ENCODE measurements at places on chromosomes 16 and 17.

- no peak for DNase-seq
These were observed 188.6 kb upstream of the PSMD7 start for GRCh38 chr16:74107795-74108610.

- peak; percentile 52 for DNase-seq
These were observed 2.4 kb downstream of the DHRS7B start for GRCh38 chr17:21129023-21129681.

DNA sequence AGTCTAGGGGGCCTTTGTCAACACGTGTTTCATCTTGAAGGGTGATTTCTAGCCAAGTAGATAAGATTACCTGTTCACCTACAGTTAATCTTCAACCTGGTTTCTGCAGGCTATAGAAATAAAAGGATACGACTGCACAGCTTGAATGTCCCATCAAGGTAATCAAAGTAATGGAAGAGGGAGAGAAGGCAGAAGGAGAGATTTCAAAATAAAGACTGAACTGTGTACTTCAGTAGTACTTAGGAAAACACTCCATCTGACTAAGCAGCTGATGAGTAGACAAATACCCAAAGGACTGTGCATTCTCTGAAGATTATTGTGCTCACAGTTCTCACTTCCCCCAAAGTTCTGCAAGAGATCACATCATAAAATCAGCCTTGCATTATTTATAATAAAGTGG, 5.8 kb upstream of the RFFL start:
- DNase-seq = peak; percentile 41

DNA sequence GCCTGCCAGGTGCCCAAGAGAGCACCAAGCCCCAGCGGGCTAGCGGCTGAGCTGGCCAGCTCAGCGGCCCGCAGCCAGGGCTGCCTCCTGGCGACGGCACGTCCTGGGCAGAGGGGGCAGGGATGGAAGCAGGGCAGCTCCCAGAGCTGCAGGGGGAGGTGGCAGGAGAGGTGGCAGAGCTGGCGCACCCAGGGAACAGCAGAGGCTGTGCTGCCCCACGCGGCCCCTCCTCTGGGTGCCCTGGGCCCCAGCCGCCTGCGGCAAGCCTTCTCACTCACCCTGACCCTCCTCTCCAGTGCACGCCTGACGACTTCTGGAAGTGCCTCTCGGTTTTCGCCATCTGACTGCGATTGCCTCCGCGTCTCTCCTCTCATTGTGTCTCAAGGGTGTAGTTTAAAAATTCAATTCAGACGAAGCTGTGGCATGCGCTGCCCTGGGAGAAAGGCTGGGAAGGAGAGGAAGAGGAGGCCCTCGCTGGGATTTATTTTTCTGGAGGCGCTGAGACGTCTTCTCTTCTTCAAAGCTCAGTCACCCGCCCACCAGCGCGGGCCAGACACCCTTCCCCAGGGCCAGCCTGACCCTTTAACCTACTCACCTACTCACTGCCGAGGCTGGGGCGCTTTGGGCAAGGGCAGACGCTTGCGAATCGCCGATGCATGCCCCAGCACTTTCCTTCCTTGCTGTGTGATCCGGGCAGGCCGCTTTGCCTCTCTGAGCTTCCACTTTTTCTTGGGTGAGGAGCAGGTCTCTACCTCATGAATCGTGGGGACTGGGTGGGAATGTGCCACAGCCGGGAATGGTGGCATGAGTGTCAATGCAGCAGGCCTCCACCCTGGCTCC, 24.9 kb downstream of the GSE1 start:
- no peak for DNase-seq

- DNase-seq = no peak
These were observed 138.4 kb downstream of the PHKB start for GRCh38 chr16:47599512-47599911.

- no peak for DNase-seq
These were observed 72.1 kb downstream of the SOCS1 start for GRCh38 chr16:11183951-11184350.

GRCh38 chr17:73564843-73565242, 79.4 kb downstream of the SDK2 start:
- no peak for DNase-seq

DNA sequence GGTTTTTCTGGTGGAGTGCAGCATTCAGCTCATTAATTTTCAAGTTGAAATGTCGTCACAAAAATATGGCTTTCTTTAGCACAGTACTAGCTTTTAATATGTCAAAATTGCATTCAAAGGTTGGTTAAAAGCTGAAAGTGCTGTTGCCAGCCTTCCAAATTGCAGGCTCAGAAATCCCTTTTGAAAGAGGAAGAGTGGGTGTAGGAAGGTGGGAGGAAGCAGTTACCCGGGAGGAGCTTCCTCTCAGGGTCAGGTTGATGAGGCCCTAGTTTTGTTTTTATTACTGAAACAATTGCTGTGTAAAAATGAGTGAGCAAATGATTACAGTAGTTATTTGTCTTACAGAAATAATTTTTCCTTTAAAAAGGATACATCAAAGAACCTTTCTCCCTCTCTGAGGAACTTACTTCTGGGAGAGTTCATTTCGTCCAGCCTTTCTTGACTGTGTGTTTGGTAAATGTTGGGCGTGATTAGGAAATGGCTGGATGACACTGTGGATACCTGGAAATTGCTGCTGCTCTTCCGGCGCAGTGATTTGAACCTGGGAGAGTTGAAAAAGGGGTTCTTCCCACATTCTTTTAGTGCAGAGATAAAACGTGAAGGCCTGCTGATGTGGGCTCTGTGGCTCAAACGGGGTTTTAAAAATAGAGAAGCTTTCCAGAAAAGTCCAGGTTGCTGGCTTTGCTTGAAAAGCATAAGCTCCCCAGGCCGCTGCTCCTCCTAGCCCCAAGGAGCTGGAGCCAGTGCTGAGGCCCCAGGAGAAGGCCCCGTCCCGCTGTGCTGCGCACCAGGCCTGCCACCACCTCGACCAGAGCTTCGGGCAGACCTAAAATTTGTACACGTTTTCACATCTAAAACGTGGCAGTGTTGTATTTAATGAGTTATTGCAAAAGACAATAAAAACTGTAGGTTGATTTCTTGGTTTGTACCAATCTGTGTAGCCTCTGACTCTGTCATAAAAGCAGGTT, 41.7 kb downstream of the SEC14L1 start:
- DNase-seq = no peak

- no peak for DNase-seq
These were observed 46.6 kb downstream of the MRM3 start for GRCh38 chr17:828761-829160.

- DNase-seq = no peak
These were observed 86.3 kb upstream of the RPL38 start for GRCh38 chr17:74117087-74117698.

- DNase-seq = no peak
These were observed 117.7 kb downstream of the ZNF778 start for GRCh38 chr16:89334988-89335802.

DNA sequence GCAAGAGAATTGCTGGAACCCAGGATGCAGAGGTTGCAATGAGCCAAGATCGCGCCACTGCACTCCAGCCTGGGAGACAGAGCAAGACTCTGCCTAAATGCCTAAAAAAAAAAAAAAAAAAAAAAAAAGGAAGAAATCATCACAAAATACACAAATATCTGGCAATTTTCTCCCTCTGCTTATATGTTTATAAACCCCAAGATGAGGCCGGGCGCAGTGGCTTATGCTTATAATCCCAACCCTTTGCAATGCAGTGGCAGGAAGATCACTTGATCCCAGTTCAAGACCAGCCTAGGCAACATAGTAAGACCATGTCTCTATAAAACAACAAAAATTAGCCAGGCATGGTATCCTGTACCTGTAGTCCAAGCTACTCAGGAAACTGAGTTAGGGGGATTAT, 21.5 kb downstream of the MED1 start:
- no peak for DNase-seq

GRCh38 chr16:70490261-70490660, 33.1 kb downstream of the COG4 start:
- DNase-seq = no peak

GRCh38 chr17:71987634-71988033, 133.2 kb upstream of the SOX9 start:
- no peak for DNase-seq

DNA sequence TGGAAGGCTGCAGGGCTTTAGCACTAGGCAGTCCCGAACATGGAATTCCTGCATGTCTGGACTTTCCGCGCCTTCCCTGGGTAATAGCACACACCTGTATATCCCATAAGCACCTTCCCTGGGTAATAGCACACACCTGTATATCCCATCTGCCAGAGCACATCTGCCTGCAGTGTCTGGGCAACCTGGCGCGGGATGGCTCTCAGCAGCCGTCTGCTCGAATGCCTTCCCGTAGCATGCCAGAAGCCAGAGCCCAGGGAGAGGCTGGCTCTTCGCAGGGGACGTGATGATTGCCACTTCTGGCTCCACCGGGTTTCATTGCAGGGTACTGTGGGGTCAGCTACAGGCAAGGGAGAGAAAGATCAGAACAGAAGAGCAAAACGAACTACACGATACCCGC, 21.3 kb downstream of the MBTPS1 start:
- no peak for DNase-seq

DNA sequence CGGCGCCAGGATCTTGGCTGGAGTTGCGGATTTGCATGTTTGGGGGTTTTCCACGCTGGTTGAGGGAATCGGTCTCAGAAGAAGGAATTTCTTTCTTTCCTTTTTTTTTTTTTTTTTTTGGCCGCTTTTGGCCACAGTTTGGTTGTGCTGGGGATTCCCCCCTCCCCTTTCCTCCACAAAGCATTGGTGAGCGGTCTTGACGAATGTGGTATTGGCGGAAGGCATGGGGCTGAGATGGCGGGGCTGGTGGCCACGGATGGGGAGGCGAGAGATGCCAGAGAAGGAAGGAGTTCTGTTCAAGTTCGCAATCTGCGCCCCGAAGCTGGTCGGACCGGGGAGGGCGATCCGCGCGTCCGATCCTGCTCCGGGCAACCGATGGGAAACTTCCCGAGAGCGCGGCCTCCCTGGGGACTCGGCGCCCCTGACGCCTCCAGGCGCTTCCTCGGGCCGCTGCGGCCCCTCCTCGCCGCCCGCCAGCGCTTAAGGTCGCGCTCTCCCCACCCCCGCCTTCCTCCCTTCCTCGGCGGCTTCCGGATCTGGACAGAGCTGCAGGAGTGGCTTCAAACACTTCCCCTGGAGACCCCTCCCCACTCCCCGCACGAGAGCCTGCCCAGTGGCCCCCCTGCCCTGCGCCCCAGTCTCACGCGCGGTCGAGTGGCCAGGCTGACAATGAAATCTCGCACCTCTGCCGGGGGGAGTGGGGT, 43.2 kb downstream of the RAI1 start:
- no peak for DNase-seq

GRCh38 chr17:80190716-80191115, 20.9 kb downstream of the CARD14 start:
- no peak for DNase-seq

- DNase-seq = no peak
These were observed 58.1 kb downstream of the PPM1E start for GRCh38 chr17:58813712-58814111.

- no peak for DNase-seq
These were observed 34.3 kb upstream of the WSCD1 start for GRCh38 chr17:6035801-6036394.

DNA sequence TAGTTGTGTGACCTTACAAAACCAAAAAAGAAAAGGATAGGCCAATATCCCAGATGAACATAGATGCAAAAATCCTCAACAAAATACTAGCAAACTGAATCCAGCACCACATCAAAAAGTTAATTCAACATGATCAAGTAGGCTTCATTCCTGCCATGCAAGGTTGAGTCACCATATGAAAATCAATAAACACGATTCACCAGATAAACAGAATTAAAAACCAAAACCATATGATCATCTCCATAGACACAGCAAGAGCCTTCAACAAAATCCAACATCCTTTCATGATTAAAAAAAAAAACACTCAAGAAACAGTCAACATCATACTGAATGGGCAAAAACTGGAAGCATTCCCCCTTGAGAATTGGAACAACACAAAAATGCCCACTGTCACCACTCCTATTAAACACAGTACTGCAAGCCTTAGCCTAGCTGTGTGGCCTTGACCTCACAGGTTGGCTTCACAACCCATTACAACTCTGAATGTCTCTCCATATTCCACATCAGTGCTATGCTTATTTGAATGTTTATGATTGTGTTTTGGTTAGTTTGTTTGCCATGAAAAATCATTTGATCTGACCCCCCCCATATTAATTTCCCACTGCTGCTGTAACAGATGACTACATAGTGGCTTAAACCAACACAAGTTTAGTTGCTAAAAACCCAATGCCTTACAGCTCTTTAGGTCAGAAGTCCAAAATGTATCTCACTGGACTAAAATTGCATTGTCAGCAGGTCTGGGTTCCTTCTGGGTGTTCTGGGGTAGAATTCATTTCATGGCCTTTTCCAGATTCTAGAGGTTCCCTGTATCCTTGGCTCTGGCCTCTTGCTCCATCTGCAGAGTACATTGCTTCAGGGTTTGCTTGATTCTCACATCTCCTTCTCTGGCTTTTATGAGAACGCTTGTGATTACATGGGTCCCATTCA, 257.1 kb upstream of the DYNLRB2 start:
- no peak for DNase-seq

DNA sequence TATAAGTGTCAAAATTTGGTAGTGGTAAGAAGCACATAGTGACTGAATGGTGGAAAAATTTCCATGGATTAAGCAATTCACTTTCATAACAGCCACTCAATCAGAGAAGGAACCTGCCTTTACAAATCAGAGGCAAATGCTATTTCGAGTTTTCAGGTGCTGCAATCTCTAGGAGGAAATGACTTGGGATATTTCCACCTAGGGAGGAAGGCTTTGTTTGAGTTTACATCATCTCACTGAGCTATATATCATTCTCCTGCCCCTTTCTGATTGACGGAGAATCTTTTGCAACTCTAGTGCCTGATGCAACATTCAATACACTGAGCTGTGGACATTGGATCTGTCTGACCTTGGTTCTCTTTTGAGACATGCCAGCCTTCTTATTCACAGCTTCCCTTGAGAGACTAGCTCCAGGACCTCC, 26.3 kb downstream of the MARCHF10 start:
- no peak for DNase-seq

DNA sequence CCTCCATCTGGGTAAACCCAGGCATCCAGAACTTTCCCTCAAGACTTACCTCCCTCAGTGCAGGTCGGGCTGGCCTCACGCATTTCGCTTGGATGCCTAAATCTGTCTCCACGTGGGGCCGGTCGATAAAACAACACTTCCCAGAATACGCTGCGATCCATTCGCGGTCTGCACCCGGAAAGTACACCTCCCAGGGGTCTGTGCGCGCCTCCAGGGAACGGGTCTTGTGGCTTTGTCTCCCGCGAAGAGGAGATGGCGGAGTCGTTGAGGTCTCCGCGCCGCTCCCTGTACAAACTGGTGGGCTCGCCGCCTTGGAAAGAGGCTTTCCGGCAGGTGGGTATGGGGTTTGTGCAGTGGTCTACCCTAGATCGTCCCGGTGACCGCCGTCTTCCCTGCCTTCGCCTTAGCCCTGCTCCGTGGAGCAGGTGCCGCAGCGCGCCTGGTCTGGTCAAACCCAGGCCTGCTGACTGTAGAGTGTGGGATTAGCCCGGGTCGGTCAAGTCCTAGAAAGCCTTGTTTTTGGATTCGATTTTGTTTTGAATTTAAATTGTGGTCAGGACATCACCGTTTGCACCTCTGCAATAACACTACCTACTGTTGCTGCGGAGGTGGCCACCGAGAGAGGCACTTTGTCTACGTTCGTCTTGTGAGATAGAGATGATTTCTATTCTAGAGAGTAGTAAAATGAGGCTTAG, at the start of gene RPAIN:
TSS of gene RPAIN (plus strand) at position 224 of the 695 bp plus-strand sequence. CDS start at position 253, 29 bp downstream.
- peak; percentile 76 for DNase-seq
